ENCODE measurements at places on chromosomes 7 and 10.

DNA sequence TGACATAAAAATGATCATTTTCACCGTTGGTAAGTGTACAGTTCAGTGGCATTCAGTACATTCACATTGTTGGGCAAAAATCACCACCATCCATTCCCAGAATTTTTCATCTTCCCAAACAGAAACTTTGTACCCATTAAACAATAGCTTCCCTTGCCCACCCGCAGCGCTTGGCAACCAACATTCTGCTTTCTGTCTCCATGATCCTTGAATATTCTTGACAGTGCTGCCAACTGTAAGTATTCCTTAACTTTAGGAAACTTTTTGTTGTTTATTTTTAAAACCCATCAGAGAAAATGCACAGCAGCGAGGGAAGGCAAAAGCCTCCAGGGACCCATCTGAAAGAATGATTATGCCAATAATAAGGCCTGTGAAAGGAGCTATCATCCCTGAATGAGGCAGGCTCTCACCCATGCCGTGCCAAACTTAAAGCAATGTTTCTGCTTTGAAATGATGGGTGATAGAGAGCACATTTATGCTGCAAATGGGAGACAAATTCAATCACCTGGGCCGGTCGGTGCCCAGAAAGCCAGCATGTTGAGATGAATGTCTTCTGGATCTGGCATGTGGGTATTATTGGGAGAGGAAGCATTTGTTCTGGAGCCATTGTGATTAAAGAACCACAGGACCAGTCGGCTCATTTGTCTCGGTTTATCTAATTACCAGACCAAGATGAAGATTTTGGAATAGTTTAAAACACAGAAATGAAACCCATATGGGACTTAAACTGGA, 202.1 kb upstream of the NPVF start:
- no peak for DNase-seq

DNA sequence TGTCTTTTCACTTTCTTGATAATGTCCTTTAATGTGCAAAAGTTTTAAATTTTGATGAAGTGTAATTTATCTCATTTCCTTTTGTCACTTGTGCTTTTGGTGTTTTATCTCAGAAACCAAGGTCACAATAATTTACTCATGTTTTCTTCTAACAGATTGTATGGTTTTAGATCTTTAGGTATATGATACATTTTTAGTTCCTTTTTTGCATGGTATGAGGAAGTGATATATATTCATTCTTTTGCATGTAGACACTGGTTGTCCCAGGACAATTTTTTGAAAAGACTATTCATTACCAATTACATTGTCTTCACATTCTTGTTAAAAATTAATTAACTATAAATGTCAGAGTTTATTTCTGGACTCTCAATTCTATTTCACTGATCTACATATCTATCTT, 39.8 kb upstream of the GPR22 start:
- DNase-seq, result no peak

DNA sequence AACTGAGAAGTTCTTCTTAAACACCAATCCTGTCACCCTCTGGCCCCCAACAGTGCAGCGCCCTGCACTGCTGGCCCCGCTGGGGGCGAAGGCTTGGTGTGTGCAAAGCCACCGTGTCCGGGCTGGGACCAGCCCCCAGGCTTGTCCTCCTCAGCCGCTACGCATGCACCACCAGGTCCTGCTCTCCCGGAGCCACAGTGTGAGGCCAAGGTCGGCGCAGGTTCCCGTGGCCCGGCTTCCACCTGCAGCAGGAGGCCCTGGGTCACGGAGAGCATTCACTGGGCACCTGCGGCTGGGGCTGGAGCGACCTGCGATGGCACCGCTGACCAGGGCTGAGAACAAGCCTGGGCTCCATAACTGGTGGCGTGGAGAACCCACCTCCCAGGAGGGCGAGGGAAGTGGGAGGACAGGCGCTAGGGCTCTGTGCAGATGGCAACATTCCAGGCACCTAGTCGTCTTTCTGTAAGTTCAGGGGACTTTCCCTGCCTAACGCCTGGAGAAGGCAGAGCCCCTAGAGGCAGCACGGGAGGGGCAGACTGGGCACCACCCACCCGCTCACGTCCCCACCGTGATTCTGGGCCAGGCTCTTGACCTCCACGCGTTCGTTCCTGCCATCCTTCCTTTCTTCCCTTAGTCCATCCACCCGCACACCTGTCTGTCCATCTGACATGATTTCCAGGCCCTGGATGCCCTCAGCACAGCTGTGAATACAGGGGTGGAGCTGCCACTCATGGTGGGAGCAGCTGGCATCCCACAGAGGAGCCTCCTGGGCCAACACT, 271.6 kb downstream of the ELFN1 start:
- no peak for DNase-seq

DNA sequence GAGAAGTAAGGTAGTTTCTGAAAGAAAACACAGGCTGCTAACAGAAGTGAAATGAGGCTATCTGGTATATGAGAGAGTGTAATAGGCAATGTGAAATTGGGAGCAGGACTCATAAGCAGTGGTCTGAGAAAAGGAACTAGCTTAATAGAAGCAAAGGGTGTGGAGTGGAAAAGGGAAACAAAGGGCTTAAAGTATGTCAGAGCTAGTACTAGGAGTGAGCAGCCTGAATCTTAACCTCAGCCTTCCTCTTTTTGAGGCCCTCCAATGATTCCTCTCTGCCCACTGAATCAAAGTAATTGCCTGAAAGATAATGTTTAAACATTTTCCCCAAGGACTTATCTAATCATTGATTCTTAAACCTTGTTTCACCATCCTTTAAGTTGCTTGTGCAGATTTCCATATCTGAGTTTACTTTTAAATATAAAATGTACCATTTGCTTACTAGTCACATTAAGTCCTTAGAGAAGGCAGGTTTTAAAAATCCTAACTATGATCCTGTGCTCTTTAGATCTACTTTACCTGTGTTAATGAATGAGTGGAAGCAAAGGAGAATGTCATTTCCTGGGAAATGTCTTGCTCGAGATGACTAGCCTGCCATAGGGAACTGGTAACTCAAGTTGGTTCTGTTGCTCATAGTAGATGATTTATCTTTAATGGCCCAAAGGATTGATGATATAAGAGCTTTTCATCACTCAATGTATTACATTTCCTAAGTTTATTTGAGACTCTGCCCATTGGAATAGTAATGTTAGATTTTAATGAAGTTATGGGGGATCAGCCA, 155.0 kb downstream of the SKAP2 start:
- no peak for DNase-seq

- no peak for DNase-seq
These were observed 101.1 kb downstream of the TNS3 start for GRCh38 chr7:47480576-47481538.

GRCh38 chr7:85102813-85103350, 84.0 kb downstream of the SEMA3D start:
- no peak for DNase-seq

- DNase-seq, result peak; percentile 33
These were observed 820 bp downstream of the WAC start for GRCh38 chr10:28533571-28534304.

- no peak for DNase-seq
These were observed 37.6 kb downstream of the TNPO3 start for GRCh38 chr7:129017264-129017663.

DNA sequence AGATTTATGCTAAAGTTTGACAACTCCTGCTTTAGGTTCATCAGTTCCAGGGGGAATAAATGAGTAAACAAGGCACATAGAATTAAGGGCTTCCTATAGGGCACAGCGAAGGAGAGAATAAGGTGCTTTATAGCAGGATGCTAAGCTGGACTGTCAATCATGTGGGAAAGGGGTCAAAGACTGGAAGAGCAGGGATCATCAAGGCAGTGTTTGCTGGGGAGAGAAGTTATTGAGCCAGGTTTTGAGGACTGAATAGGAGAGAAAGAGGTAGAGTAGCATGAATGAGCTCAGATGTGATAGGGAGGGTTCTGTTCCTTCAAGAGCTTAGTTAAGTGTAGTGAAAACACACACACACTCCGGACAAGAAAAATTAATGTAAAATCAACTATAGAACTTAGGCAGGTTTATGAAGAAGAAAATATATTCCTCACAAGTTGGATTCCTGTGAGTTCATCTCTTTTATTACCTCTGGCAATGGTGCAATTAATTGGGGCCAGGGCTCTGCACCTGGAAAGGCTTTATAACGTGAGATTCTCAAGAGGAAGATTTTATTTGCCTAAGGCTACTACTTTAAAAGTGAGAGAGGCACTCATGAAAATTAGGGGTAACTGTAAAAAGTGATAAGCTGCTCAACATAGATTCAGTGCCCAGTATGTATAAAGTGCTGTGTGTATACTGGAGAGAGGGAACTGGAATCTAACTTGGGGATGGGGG, 222.4 kb downstream of the AUTS2 start:
- DNase-seq, result no peak
